ENCODE measurements at places on chromosomes 1 and 21.

- no peak for DNase-seq
These were observed 71.7 kb upstream of the JUN start for GRCh38 chr1:58855274-58856165.

- no peak for DNase-seq
These were observed 62.6 kb downstream of the MAP3K7CL start for GRCh38 chr21:29193072-29193471.

DNA sequence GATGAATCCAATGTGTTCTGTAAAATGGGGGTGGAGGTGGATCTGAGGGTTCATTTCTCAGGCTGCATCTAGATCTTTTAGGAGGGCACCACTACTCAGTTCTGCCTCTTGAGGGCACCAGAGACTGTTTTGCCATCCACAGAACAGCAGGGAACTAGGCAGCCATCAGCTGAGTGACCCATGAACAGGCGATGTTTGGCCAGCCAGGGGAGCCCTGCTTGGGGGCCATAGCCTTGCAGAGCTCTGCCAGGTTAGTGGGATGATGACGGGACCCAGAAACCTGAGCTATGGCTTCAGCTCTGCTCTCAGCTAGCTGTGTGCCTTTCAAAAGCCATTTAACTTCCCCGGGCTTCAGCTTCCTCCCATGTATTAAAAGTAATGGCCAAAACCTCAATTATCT is 13.4 kb upstream of the NOS1AP start:
- peak; percentile 31 for DNase-seq

DNA sequence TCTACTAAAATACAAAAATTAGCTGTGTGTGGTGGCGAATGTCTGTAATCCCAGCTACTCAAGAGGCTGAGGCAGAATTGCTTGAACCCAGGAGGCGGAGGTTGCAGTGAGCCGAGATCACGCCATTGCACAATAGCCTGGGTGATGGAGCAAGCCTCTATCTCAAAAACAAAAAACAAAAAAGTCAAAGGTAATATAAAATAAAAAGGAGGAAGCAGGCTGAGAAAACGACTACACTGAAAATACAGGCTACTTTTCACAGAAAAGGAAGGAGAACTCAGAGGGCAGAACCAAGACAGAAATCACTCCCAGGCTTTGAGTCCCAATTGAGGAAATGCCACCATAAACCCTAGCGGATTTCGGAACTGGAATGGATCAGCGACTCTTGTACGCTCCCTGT is 5.9 kb upstream of the A3GALT2 start:
- no peak for DNase-seq

DNA sequence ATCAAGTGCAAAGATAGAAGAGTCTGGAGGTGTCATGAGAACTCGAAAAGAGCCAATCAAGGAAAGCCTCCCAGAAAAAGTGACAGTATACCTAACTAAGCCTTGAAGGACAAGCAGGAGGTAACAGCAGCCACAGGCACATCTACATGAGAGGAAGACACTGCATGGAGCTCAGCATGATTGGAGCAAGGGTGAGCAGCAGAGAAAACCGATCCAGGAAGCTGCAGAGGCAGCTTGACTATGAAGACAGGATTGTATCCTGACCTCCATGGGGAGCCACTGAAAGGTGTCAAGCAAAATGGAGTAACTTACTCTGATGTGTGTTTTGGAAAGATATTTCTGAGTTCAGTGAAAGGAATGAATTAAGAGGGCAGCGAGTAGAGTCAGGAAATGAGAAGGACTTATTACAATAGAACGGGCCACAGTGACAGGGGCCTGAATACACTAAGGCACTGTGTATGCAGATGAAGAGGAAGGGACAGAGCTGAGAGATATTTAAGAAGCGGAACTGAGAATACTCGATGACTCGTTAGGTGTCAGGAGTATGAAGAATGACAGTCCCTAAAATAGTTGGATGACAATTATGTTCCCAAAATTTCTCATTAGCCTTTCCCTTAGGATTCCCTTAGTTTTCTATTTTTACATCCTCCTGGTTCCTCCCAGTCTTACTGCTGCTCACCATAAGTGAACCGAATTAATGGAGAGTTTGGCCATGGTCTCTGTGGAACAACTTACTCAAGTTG is 139.3 kb upstream of the NFIA start:
- DNase-seq, result no peak

DNA sequence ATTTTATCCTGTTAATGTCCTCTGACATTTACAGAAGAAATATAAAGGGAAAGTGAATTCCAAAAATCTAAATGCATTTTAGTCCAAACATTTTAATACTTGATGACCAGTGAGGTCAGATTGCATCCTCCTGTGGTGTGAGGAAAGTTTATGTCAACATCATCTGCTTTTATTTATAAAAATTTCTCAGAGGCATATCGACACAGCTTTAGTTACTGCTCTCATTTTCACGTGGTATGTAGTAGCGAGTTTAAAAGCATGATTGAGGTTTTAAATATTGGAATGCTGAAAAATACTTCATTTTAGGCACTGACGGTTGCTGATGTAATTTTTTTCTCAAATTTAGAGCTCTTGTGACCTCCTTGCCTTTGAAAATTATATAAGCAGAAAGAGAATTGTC is 234.8 kb downstream of the HMCN1 start:
- DNase-seq, result no peak
